Endothelial cell (in vitro differentiated cells): ENCODE measurements at places on chromosomes 13 and 19.

DNA sequence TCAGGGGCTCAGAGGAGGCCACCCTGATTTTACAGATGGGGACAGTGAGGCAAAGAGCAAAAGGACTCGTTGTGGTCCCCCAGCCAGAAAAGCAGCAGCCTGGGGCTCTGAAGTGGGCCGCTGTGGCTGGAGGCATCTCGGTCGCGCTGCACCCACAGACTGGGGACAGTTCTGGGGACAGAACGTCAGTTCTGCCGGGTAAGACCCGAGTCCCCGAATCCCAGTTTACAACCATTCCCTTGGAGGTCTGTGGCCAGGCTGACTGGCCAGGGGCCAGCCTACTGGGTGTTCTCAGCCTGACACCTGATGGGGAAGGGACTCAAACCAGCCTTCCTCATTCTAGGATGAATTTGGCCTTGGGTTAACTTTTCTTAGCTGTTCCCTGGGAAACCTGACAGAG lies 14.1 kb downstream of the SUGP1 start:
- DNase-seq = no peak

- DNase-seq = no peak
These were observed 126.8 kb downstream of the RXFP2 start for GRCh38 chr13:31866099-31866498.

GRCh38 chr13:50071379-50071778 lies 56.1 kb downstream of the KCNRG start:
- DNase-seq = no peak

GRCh38 chr13:72970301-72970880 lies 88.4 kb upstream of the KLF5 start:
- DNase-seq = no peak

DNA sequence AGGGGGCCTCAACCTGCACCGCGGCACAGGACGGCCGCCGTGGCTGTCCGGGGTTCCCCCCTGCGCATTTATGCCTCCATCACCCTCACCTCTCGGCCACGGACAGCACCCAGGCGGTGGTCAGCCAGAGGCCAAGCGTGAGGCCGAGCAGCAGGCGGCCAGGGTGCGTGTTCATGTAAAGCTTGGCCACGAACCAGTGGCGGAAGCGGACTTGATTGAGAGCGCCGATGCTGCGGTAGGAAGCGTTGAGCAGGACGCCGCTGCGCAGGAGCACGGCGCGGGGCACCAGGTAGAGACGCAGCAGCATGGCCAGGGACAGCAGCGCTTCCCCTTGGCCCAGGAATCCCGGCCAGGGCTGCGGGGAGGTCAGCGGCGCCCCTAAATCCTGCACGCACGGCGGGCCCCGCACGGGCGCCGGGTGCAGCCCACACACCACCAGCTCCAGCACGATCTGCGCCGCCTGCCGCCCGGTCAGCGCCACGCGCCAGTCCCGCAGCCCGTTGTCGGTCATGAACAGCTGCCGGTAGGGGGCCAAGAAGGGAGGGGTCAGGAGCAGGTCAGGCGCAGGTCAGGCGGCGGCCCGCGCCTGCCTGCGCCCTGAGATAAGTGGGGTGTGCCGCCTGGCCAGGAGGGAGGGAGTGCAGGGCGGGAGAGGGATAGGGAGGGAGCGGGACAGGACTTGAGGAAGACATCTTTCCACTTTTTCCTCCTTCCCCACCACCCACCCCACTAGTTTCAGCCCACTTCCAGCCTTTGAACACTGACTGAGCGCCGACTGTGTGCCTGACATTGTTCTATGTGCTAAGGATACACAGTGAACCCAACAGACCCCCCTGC lies 6.5 kb downstream of the KCNN4 start:
- peak; percentile 84 for DNase-seq

DNA sequence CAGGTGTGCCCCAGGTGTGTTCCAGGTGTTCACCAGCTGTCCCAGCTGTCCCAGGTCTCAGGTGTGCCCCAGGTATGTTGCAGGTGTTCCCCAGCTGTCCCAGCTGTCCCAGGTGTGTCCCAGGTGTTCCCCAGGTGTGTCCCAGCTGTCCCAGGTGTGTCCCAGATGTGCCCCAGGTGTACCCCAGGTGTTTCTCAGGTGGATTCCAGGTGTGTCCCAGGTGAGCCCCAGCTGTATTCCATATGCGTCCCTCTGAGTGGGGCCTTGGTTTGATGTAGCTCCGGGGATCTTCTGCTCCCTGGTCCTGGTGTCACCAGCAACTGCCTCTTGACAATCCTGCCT lies 719 bp upstream of the GRK1 start:
- DNase-seq = no peak

DNA sequence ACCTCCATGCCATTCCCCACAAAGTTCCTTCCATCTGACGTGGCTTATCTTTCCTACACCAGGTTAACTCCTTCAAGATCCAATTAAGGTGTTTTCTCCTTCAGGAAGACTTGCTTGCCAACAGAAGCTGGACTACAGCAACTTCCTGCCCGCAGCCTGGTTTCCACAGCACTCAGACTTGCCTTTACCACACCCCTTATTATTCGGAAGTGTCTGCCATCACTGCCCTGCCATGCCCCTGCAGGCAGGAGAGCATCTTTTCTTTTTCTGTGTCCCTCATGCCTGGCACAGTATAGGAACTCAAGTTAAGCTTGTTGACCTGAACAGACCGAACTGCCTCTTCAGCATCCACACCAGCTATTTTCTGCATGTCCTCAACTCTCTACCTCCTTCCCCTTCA lies 168.0 kb downstream of the FOXO1 start:
- no peak for DNase-seq

DNA sequence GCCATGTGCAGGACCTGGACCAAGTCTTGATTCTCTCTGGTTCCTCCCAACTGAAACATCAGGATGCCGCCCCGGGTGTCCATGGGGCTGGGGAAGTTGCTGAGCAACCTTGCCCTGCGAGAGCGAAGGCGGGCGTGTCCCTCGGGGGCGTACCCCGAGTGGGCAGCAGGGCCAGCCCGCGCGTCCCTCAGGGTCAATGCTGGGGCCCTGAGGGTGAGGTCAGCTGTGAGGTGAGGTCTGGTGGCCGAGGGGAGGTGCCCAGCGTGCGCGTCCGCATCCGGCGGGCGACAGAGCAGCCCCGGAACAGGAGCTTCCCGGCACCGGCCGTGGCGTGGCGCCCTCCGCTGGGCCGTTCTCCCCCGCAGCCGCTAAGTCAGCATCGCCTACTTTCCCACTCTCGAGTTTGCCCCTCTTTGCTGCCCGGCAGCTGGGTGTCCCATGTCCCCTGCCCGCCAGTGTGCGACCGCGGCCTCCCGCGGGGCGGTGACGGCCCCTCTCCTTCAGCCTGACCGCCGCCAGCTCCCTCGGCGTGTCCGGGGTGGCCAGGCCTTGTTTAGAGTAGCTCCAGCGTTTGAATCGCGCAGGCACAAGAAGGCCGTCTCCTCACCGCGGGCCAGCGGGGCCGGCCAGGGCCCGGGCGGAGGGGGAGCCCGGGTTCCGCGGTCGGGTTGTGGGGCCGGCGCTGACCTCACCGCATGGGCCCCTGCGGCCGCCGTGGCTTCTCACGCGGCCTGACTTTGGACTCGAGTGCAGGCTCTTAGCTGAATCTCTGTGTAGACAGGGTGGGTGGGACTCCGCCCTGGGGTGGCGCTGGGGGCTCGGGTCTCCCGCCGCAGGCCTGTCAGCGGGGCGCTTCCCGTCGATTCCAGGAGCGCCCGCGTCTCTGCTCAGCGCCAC lies 33.0 kb downstream of the GJA3 start:
- DNase-seq = peak; percentile 51

DNA sequence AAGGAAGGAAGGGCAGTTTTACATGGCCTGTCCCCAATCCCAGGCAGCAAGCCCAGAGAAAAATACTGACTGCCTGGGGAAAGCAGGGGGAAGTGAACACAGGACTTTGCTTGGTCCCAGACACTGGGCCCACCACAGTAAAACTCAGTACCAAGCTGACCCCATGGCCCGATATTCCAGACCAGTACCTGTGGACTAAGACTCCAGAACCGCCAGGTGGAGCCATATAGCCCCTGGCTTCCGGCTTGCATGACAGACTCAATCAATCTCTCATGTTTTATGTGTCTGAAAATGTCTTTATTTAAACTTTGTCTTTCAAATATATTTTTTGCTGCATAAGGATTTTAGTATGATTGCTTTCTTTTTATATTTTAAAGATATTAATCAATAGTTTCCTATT lies 767.9 kb upstream of the SLITRK6 start:
- DNase-seq = no peak

DNA sequence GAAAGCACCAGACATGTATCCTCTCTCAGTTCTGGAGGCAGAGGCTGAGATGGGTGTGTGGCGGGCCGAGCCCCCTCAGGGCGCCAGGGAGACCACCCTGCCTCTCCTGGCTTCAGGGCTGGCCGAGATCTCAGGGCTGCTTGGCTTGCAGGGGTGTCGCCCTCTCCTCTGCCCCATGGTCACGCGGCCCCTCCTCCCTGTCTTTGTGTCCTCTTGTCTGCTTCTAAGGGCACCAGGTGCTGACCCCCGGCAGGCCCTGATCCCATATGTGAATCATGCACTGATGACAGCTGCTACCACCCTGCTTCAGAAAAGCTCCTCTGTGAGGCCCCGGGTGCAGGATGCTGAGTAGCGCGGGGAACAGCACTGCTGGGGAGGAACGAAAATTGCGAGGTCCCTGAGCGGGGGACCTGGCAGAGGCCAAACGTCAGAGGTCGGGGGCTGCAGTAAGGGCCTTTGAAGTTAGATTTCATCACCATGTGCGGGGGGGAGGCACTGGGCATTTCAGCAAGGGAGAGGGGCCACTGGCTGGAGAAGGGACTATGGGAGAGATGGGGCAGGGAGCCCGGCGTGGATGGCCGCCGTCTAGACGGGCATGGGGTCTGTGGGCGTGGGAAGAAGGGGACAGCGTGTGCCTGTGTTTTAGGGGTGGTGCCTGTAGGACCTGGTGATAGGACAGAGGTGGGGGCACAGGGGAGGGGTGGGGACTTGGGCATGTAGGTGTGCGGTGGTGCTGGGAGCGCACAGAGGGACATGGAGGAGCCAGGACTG lies 125.2 kb downstream of the KDM4B start:
- DNase-seq = no peak

DNA sequence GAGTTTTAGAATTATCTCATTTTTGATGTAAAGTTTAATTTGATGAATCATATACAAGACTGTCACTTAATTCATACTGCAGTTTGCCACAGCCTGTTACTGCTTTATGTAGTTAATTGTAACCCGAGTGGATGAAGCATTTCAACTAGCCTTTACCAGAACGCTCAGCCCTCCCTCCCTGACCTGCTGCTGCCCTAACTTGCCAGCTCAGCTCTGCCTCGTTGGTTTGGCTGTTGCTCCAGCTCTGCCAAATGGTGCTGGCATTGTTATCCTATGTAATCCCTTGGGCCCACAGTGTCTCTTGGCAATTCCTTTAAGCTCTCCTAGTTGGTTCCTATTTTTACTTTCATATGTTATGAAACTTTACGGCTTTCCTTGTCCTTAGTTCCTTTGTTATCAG lies 113.3 kb downstream of the LMO7 start:
- DNase-seq = no peak

DNA sequence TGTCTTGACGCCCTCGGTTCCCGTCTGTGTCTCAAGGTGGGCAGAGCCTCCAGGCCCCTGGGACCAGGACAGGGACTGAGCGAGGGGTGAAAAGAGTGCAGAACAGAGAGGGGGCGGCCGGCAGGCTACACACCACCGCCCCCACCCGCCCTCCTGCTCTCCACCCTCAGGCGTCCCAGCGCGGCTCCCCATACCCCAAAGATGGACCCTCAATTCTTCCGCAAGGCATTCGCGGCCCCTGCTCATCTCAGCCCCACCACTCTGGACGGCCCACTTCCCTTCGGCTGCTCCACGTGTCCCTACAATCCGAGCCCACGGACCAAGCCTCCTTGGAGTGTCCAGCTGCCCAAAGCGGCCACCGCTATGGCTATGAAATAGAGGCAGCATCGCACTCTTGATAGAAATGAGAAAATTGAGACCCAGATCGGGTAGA lies 1.8 kb downstream of the KLF16 start:
- DNase-seq = no peak

- DNase-seq = no peak
These were observed 41.9 kb downstream of the ERICH4 start for GRCh38 chr19:41484822-41485221.

DNA sequence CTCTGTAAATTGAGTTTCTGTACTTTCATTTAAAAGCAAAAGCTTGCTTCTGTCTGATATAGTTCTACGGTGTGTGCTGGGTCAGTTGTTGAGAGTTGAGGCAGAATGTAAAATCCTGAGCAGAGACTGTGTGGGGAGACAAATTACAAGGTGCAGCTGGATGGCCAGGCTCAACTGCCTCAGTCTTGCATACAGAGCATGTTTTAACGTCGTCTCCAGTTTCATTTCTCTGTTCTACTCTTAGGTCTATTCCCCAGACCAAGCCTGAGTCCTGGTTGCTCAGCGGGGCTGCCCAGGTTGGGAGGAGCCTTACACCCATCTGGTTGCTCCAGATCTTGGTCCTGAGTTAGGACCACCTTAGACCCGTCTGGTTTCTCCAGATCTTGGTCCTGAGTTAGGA lies 54.4 kb upstream of the MEDAG start:
- no peak for DNase-seq

DNA sequence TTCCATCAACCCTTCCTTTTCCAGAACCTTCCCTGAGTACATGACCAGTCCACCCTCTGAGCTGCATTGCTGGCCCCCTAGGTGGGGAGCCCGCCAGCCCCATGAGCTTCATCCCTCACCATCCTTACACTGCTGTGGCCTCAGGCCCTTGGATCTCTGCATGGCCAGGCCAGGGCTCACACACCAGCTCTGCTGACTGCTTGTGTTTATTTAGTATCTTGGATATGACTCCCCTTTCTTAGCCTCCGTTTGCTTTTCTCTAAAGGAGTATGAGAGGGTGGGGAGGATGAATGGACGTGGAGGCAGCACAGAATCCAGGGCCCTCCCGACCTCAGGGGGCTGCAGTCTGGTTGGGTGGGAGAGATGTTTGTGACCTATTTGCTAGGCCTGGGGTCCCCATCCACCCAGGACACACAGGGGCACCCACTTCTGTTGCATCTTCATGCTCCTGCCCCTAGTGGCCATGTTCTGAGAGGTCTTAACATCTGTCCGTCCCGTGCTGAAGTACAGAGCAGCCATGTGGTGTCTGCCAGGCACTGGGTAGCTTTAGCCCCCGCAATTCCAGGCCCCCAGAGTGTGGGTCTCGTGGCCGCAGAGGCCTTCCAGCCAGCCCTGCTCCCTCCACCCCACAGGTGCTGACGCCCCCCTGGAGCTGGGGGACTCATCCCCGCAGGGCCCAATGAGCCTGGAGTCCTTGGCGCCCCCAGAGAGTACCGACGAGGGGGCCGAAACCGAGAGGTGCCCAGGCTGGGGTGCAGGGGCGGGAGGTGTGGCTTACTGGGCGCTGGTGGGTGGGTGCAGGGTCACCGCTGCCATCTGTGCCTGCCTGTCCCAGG lies 13.0 kb downstream of the ARHGEF1 start:
- no peak for DNase-seq

- DNase-seq = no peak
These were observed 26.0 kb upstream of the FBL start for GRCh38 chr19:39871886-39872866.

- DNase-seq = peak; percentile 33
These were observed 9.1 kb upstream of the POP4 start for GRCh38 chr19:29596885-29597525.
